B cell (primary cell): ENCODE measurements at places on chromosomes 6 and 20. TPM values are rescaled to one million over a fixed set of nuclear protein-coding genes. Genes with fewer than 3 reads are reported as not detected.

- DNase-seq: no peak
Measured at GRCh38 chr6:93932175-93932574, 512.8 kb upstream of the EPHA7 start.

- no peak for DNase-seq
Measured at GRCh38 chr6:157755746-157756411, 67.2 kb upstream of the SNX9 start.

DNA sequence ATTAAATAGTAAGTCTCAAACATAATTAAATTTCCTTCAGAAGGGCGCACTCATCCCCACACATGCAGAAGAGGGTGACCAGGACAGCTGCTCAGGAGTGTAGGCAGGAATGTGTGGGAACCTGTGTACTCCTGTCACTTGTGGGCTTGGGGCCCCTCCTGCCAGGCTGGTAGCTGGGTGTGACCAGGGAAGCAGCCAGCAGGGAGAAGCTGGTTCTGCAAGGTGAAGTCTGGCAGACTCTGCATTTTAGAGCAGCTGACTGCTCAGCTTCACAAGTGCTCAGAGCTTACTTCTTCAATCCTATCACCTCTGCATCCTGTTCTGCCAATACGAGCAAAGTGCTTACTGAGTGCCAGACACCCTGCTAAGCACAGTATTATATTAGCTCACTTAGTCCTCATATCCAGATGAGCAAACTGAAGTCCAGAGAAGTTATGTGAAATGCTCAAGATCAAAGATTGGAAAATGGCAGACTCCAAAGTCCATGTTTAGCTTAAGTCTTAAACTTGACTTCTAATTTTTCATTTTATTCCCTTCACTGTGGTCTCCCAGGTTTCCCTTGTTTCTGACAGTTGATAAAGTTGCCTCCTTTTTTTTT, 27.9 kb downstream of the ELMO2 start:
- DNase-seq: no peak

DNA sequence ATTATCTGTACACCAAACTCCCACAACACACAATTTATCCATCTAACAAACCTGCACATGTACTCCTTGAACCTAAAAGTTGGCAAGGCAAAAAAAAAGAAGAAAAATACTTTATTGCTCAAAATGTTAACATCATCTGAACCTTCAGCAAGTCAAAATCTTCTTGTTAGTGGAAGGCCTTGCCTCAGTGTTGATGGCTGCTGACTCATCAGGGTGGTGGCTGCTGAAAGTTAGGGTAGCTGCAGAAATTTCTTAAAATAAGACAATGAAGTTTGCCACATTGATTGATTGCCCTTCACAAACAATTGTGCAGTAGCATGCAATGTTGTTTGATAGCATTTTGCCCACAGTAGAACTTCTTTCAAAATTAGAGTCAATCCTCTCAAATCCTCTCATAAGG, 2.7 kb upstream of the WFDC11 start:
- DNase-seq: no peak

- DNase-seq: no peak
Measured at GRCh38 chr6:12151433-12151820, 138.7 kb upstream of the EDN1 start.

DNA sequence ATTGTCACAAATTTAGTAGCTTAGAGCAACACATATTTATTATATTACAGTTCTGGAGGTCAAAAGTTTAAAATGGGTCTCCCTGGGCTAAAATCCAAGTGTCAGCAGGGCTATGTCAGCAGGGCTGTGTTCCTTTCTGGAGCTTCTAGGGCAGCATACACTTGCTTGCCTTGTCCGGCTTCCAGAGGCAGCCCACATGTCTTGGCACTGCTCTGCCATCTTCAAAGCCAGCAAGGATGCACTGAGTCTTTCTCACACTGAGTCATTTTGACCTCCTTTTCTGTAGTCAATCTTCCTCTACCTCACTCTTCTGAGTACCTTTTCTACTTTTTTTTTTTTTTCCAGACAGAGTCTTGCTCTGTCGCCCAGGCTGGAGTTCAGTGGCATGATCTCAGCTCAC, 39.0 kb downstream of the ADGRF4 start:
- DNase-seq: no peak

GRCh38 chr6:80454661-80455365, 348.3 kb downstream of the BCKDHB start:
- DNase-seq: no peak

DNA sequence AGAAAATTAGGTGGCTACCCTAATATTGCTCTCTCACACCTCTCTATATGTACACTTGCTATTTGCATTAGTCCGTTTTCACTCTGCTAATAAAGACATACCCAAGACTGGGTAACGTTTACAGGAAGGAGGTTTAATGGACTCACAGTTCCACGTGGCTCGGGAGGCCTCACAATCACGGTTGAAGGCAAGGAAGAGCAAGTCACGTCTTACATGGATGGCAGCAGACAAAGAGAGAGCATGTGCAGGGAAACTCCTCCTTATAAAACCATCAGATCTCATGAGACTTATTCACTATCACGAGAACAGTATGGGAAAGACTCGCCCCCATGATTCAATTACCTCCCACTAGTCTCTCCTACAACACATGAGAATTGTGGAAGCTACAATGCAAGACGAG, 53.4 kb downstream of the EPM2A start:
- DNase-seq: no peak

DNA sequence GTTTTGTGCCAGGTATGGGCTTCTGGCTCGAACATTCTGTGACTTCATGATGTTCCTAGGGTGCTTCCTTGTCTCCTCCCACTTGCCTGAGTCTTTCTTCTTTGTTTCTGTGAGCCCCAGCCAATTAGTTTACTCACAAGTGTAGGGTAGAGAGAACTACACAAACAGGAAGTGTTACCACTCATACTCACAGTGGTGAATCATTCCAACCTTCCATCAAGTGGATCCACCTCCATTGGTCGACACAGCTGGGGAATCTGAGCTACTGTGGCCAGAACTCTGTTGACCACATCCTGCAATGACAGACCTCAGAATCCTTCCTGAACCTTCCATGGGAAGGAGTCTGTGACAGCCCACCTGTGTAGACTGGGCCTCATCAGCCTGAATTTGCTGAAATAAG, 76.8 kb downstream of the UNC5CL start:
- DNase-seq: no peak

- DNase-seq: no peak
Measured at GRCh38 chr6:97207383-97207782, 75.6 kb downstream of the MMS22L start.

DNA sequence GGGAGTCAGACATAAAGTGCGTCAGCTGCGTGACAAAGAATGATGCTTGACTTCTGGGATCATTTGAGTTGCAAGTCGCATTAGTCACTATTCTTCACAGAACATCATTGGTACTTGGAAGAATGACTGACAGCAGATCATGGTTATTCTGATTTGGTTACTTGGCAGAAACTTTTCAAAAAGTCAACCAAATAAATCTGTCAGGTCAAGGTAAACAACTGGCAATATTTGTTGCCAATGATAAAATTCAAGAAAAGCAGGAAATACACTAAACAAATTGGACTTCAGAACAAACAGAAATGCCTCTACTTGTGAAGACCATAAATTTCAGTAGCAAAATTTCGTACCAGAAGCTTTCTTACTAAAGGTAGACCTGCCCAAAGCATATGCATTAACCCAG, 221.6 kb downstream of the TFAP2A start:
- no peak for DNase-seq

GRCh38 chr6:127202676-127203075, 64.0 kb upstream of the RNF146 start:
- no peak for DNase-seq

GRCh38 chr6:68911334-68911733, 276.3 kb downstream of the ADGRB3 start:
- DNase-seq: no peak

DNA sequence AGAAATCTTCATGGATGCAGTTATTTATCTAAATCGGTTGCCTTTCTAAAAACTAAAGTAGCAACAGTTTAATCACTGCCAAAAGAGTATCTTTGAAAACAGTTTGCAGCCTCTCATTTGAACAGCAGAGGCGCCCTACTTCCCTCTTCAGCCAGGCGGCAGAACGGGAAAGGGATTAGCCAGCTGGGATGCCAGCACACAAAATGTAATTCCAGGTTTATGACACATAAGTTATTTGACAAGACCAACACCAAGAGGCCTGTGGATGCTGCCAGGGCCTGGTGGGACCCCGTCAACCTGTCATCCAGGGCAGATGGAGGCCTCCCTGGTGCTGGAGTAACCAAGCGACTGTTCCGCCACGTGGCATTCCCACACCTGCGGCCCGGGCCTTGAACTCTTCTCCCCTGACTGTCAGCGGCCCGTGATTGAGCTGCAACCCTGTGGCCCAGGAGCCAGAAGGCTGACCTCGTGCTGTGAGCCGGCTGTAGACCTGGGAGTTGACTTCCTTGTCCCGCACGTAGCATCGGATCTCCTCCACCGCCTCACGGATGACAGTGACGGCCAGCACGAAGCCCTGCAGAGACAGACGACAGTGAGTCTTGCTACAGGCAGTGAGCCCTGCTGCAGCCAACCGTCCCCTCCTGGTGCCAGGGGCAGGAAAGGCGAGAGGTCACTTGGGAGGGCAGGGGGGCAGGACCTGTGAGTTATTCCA, 55.5 kb downstream of the ATP9A start:
- no peak for DNase-seq

- no peak for DNase-seq
Measured at GRCh38 chr6:32092760-32093497, 16.2 kb downstream of the TNXB start.

GRCh38 chr6:15596186-15596896, 66.5 kb downstream of the DTNBP1 start:
- no peak for DNase-seq

GRCh38 chr6:2676048-2676447, 74.7 kb downstream of the MYLK4 start:
- no peak for DNase-seq

DNA sequence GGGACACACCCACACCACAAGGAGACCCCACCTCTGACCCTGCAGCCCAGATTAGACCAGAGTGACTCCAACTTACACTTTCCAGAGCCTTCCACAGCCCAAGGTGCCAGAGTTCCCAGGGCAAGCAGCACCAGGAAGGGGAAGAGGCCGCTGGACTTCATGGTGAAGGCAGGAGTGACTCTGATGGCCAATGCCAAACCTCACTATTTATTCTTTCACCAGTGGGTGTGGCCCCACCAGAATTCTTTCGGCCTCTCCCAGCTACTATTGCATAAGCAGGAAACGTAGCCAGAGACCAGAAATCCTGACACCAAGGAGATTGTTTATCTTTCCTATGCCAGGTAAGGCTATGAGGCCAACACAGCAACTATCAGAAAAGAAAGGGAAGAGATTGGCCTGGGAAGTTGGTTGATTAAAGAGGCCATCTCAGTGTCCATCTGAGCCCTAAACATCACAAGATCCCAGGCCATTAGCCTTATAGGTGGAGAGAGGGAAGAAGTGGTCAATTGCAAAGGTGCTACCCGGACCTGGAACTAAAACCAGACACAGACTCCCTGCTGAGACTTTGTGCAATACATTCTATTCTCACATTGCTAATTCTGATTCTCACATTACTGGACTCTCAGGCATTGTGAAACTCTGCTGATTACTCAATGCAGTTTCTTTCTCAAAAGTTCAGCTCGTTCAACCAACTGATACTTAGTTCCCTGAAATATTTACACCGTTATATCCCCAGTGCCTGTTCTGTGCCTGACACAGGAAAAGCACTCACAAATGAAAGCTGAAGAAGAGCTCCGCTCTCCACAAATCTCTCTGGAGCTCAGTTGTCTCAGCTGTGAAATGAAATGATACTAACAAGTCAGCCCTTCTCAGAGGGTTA, at the start of gene SLPI:
SLPI (minus strand) TSS at position 182 of the 880 bp plus-strand sequence; CDS start at position 161, 21 bp downstream.
- no peak for DNase-seq

- DNase-seq: no peak
Measured at GRCh38 chr20:9523636-9524035, 9.2 kb downstream of the LAMP5 start.

- DNase-seq: no peak
Measured at GRCh38 chr6:100986921-100987320, 105.8 kb upstream of the ASCC3 start.

GRCh38 chr6:105821027-105821426, 265.1 kb upstream of the PRDM1 start:
- DNase-seq: peak; percentile 12

DNA sequence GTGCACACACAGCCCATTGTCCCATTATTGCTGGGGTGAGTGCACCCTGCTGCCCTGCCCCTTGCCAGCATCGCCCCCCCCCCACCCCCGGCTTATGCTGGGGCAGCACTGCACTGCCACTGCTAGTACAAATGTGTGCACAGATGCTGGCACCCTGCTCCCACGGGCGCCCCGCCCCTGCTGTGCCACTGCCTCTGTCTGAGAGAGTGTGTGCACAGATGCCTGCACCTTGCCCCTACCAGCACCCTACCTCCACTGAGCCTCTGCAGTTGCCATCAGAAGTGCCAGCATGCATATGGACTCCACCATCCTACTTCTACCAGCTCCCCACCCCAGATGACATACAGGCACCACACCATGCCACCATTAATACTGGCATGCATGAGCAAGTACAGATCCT, 454.6 kb upstream of the KHDRBS2 start:
- DNase-seq: no peak

- no peak for DNase-seq
Measured at GRCh38 chr6:35541836-35542235, 29.1 kb upstream of the TULP1 start.

DNA sequence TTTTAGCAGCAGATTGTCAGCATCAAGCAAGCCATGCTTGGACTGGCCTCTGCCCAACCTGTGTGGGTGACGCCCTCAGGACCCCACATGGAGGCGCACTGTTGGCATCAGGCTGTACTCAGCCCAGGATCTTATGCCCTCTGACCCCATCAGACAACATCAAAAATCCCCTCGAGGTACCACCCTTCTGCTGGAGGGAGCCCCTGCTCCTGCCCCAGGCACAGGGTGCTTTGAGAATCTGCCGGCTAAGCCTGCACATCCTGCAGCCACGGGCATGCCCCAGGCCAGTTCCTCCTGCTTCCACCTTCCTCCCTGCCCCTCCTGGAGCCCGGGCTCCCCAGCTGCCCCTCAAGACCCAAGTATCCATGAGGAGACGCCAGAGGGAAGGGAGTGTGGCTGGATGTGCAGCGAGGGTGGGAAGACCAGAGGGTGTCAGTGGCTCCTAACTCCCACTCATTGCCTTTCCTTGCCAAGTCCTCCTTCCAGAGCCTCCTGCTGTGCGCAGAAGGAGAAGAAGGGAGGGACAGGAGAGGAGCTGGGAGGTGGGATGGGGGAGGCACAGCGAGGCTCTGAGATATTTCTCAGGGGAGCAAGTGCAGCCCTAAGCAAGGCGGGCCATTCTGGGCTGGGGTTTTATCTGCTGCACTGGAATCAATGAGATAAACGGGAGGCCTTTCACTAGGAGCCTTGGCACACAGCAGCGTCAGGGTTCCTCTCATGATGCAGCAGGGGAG, 77.4 kb upstream of the CST7 start:
- DNase-seq: no peak

The TRIM10 gene
- not detected in 2 replicates for polyA plus RNA-seq

The CALHM6 gene
- polyA plus RNA-seq: 63.8 and 68.4 TPM in 2 replicates

The FOXP4 gene
- 15.9 and 17.0 TPM in 2 replicates for polyA plus RNA-seq

The TCF15 gene
- polyA plus RNA-seq: not detected in 2 replicates

The BCL2L1 gene
- polyA plus RNA-seq: 9.5 and 10.1 TPM in 2 replicates

The C20orf202 gene
- 0.07 and 0.17 TPM in 2 replicates for polyA plus RNA-seq

The CALHM4 gene
- not detected in 2 replicates for polyA plus RNA-seq

The CST7 gene
- 3.4 and 3.7 TPM in 2 replicates for polyA plus RNA-seq

The SRMS gene
- polyA plus RNA-seq: 0.26 and 0.54 TPM in 2 replicates

The PHACTR3 gene
- polyA plus RNA-seq: not detected in 2 replicates

The MEI4 gene
- not detected in 2 replicates for polyA plus RNA-seq

The KCNG1 gene
- 56.1 and 57.7 TPM in 2 replicates for polyA plus RNA-seq

The ANKRD6 gene
- polyA plus RNA-seq: 2.9 and 3.8 TPM in 2 replicates

The CLPSL1 gene
- polyA plus RNA-seq: not detected in 2 replicates
